ENCODE measurements at places on chromosomes 4 and X.

DNA sequence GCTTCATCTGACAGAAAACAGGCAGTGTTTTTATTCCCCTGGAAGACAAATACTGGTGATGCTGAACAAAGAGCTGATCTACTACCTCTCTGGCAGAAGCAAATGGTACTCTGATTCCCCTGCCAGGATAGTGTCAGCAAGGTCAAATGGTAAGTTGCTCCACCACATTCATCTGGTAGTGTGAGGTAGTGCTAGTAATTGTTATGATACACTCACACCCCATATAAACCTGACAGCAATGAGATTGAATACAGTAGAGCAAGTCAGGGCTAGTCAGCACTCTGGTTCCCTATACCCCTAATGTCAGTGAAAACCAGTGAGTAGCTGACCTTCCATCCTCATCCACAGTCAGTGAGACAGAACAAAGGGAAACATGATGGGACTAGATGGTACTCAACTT, 3.4 kb upstream of the SPIN4 start:
- DNase-seq, result no peak

- no peak for DNase-seq
Measured at GRCh38 chr4:132071815-132072214, 1077.3 kb upstream of the PCDH10 start.

- DNase-seq, result no peak
Measured at GRCh38 chrX:101260435-101260834, 30.7 kb downstream of the TAF7L start.

DNA sequence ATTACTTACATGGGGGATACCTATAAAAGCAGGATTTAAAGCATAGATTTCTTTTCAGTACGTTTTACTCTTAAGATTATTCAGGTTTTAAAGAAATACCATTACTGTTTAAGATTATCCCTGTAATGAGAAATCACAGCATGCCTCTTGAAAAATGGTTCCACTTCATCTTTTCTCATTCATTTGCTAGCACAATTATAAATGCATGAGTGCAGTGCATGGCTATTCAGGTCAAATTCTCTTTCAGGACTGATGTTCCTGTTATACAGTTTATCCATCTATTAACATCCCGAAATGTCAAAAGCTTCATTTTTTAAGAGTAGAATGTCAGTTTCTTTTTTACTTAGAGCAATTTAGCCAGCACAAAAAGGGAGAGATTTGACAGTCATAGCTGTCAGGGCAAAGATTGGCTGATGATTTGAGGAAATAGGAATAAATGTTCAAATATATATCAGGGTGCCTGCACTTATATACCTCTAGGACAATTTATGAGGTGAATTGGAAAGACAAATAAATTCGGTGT, 135.2 kb downstream of the ADGRL3 start:
- DNase-seq, result no peak

GRCh38 chr4:42151568-42152506, 618 bp downstream of the BEND4 start:
- no peak for DNase-seq

DNA sequence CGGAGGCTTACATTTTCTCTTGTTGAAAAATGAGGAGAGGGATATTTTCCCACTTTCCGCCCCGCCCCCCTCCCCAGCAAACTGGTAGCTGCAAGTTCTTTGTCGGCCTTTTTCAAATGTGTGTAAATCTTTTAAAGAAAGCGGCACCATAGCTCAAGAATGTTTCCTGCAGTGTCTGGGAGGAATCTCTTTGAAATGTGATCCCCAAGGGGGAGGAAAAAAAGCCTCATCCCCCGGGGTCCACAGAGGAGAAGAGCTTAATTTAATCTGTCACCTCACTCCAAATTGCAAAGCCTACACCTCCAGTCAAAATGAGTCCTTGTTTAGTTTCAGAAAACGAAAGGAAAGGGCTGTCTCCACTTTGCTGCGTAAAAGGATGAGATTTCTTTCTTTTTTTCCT, 34.8 kb downstream of the ASMT start:
- DNase-seq, result no peak

GRCh38 chr4:108087293-108087967, 81.3 kb downstream of the LEF1 start:
- no peak for DNase-seq

DNA sequence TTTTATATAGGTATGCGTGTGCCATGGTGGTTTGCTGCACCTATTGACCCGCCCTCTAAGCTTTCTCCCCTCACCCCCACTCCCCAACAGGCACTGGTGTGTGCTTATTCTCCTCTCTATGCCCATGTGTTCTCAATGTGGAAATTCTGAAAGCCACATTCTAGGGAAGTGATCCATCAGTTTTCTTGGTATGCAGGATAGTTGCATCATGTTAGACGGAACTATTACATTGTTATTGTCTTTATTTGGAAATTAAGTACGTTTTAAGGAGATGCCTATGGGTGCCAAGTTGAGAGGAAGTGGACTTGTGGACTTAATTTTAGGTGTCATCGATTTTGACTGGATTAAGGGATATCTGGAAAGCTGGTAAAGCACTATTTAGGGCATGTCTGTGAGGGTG, 204.6 kb downstream of the RBM46 start:
- DNase-seq, result no peak

- DNase-seq, result no peak
Measured at GRCh38 chr4:185903205-185903604, 91.2 kb upstream of the SORBS2 start.

DNA sequence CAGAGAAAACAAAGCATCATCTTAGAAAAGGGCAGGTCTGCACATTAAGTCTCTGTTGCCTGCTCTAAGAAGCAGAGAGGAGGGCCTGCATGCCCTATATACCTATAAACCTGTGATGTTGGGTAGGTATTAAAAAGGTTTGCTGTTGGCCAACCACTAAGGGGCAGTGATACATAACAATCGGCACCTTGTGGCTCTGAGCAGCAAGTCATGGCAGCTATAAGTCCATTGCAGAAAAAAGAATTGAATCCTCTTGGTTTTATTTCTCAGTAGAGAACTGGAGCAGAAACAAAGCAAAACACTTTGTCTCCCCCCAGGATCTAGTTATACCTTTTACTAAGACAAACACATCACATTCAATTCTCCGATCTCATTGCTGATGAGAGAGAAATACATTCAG, 1364.4 kb downstream of the STIM2 start:
- DNase-seq, result no peak

DNA sequence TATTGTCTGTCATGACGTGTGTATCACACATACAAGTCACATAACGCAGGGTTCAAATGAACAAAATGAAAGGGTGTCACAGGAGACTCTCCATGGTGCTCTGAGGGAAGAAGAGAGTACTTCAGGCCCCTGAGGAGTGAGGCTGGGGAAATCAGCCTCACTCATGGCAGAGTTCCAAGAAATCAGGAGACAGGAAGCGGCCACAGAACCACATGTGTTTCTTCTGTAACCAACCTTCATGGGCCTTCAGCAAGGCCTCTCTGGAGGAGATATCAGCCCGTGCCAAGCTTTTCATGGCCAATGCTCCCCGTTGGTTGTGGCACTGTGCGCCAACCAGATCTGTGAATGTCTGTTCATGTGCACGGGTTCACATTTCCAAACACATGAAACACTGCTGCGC, 76.0 kb downstream of the NAT8L start:
- DNase-seq, result no peak

DNA sequence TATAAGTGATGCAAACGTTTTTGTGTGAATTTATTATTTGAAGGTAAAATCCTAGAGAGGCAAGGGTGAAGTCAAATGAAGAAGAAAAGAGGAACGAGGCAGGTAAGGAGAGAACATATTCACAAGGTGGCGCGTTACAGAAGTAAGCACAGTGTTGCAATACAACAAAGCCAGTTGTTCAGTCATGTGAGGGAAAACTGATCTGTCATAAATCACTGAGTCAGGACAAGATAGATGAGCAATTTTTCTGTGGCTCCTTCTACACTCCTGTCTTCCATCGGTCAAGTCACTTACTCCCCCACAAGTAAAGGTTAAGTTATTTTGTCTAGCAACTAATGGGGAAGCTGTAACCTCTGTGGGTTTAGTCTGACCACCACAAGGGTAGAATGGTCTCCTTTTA, 203.0 kb upstream of the GK2 start:
- no peak for DNase-seq
